ENCODE measurements at places on chromosomes 7 and 10. TPM values are rescaled to one million over a fixed set of nuclear protein-coding genes. Genes with fewer than 3 reads are reported as not detected.

The EN2 gene
- 0.07 TPM for polyA plus RNA-seq

The AGAP6 gene
- polyA plus RNA-seq = 42.2 TPM

The CACNB2 gene
- polyA plus RNA-seq = 20.3 TPM

The PHTF2 gene
- 4.3 TPM for polyA plus RNA-seq

The WDFY4 gene
- 0.92 TPM for polyA plus RNA-seq

All from adrenal gland (tissue), 19 donors.